ENCODE measurements at places on chromosomes 5 and 9.

DNA sequence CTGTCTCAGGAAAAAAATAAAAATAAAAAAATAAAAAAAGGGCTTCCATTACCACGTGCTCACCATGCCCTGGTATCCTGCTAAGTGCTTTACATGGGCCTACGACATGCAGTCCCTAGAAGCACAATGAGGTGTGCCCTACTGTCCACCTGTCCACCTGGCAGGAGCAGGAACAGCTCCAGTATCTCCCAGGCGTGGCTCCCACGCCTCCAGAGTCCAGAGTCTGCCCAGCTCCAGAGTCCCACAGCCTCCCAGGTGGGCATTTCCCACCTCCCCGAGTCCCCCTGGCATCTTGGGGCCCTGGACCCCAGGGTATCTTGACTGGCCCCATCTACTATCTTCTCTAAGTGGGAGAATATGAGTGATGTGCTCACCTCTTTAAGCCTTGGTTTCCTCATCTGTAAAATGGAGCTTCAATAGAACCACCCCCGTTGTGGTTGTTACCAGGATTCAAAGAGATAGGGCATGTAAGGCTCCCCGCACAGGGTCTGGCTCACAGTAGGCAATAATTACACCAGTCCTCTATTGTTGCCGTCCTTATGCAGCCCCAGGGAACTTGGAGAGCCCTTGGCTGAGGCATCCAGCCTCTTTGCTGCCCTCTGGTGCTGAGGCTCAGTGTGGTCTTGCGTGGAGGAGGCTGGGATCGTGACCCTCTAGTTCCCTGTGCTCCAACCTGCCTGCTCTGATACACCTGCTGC, 8.9 kb downstream of the CXCL14 start:
- no peak for DNase-seq

DNA sequence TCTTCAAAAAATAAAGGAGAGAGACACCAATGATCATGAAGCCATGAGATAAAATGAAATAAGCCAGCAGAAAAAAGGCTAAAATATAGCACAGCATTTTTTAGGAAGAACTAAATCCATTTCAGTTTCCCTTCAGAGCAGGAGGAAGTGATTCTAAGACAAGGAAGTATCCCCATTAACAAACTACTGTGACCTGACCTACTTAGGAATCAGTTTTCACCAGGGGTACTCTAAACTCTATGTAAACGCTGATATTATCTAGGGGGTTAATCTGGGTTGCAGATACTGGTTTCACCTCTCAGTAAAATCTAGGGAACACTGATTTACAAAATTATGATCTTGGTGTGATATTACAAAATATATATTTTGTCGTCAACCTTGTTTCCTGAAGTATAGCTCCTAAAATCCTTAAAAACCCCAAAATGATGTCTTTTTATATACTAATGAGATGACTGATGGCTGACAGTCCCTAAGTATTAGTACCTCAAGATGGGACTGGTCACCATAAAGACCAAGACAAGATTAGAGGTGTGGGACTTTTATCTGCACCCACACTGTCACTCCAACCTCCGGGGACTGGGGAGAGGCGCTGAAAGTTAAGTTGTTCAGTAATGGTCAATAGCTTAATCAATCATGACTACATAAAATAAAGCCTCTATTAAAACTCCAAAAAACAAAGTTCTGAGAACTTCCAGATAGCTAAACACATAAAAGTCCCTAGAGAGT, 2.9 kb upstream of the FNBP1 start:
- DNase-seq = no peak

DNA sequence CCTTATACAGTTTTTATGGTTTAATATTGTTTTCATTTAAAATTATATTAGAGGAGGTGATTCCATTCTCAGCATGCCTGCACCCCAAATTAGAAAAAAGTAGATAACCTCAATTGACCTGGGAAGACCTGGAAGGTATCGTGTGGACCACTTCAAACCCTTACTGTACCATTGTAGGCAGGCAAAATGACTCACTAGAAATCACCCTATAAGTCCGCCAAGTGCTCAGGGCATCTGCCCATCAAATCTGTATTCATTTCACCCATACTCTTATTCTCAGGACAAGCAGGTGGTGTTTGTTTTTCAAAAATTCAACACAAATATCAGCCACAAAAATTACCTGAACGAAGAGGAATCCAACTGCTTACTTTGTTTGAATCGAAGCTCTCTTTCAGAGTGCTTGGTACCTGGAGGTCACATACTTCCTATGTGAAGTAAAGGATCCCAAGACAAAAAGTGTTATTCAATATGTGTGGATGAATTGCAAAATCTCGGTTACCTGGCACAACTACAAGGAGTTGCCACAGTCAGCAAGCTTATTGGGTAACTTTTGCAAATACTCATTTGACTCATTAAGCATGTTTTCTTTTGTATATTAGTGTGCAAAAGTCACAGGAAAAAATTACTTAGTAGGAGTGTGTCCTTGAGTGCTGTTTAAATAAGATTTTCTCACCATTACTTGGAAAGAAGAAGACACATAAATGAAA, 216.2 kb downstream of the ENC1 start:
- DNase-seq = no peak

DNA sequence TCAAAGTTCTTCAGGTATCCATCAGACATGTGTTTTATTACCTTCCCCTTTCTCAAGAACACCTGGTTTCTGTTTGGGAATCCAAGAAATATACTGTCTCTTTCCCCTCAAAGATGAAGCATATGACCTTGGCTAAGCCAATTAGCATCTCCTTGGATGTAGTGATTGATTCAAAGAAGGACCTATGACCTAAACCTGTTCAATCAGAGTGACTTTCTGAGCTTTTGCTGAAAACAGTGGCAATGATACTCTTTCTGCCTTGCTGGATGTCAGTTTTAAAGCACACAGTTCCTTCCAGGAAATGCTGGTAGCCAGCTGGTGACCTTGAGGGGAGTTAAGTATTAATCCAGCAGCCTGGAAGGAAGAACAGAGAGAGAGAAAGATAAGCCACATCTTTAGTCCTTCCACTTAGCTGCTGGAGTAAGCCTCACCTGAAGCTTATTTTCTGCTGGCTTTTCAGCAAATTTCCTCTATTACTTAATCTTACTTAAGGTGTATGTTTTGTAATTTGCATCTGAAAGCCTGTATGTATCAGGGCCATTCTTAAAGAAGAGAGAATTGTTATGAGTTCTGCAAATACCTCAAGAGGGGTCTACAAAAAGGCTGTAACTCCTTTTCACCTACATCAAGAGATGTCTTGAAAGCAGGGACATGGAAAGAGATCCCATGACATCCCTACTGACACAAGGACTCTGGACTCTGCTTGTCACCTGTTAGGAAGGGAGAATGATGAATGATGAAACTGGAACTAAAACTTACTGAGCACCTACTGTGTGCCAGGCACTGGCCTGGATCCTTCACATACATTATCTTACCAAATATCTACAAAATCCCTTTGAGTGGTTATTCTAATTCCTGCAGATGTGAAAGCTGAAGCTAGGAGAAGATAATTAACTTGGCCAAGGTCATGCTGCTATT, 35.2 kb upstream of the PIK3R1 start:
- no peak for DNase-seq

DNA sequence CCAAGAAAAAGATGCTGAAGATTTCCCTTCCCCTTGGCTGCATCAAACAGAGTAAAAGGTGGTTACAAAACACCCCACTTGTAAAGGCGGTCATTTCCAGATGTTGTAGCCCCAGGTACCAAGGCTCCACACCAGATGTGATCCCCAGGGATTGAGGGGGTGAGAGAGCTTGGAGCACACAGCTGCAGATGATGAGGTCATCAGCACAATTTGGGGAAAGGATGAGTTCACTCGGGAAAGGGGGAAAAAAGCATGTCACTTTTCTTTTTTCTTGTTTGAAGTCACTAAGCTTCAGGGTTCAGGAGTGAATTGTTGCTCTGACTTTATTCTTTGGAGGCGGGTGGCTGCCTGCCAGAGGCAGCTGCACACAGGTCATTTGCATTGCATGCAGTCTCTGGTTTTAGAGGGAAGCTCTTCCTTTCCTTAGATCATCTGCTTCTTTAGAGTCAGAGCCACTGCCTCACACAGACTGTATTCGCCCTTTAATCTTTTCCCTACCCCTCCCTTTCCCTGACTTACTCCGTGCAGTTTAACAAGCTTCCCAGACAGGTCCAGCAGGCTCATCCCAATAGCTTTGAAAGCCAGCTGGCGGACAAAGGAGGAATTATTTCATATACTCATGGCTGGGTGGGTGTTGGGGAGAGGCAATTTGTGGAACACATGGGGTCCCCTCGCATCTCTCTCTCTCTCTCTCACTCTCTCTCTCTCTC, 409.3 kb upstream of the SLC24A2 start:
- no peak for DNase-seq

GRCh38 chr9:23088932-23089364, 642.3 kb downstream of the DMRTA1 start:
- DNase-seq = no peak

GRCh38 chr5:78720227-78720985, 71.8 kb upstream of the LHFPL2 start:
- no peak for DNase-seq

DNA sequence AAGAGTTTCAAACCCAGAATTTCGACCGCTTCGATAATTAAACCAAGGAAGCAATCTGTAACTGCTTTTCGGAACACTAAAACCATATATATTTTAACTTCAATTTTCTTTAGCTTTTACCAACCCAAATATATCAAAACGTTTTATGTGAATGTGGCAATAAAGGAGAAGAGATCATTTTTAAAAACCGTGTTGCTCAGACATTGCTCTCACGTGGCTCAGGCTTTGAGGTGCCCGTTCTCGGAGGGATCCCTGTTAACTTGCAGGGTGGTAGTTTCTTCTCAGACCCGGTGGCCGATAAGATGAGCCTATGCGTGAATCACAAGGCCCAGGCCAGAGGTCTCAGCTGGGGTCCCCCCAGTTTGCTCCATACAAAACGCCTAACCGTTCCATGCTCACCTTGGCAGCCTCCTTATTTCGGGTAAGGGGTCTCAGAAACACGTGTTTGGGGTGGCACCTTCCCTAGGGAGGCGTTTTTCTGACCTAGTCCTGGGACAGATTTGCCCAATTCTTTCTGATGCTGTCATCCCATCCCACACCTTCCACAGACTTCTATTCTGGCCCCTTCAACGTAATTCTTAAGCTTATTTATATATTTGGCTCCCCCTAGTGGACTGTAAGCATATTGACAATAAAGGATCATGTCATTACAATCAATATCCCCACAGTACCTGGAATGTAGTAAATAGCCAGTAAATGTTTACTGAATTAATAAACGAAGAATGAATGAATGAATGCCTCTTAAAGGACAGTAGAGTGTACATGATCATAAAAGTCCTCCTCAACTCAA, 48.1 kb downstream of the THBS4 start:
- DNase-seq = peak; percentile 43

DNA sequence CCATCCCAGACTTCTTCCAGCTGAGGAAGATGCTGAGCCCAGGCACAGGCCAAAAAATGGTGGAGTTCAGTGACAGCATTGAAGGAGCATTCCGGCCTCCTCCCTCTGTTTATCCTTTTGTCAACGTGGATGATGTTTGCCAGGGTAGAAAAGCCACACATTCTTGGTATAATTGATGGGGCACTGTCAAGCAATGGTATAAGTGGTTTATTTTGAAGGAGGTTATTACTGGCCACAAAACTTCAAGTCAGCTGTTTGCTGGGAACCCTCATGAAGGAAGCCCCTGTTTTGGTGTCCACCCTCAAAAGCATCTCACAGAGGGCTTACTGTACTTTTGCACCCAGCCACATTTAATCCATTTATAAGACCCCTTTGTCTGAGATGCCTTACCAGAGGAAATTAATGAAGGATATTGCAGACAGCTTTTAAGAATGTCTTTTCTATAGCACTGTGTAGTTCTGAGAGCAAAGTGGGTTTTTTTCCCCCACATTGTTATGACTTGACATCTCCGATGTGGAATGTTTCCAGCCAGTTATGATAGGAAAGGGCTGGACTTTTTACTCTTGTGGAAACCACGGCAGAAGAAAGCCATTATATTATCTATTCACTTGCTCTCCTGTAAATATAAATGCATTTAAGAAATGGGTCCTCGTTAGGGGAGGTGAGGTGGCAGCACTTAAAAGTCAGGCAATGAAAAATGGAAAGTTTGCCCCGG, 95.5 kb upstream of the SPATA31D4 start:
- no peak for DNase-seq

DNA sequence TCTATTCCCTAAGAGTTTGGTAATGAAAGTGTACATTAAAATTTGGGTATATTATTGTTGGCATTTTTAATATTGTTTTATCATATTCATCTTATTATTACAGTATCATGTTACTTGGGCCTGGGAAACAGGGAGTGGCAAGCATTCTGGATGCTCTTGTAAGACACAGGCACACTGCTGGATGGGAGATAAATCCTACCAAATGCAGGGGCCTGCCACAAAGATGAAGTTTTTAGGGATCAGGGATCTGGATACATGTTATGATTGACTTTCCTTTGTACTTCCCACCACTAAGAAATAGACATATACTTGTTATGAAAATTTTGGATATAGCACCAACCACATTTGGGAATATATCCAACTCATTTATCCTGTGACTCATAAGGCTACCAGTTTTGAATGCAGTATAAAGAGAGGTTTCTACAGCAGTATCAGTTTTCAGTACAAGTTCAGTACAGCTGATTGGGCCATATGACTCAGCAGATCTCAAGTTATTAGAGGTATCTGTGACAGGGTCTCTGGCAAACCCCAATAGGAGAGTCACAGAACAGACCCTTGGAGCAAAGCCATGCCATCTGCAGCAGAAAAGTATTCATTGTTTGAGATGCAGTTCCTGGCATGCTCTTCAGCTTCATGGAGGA, 360.1 kb downstream of the DMAC1 start:
- DNase-seq = no peak

DNA sequence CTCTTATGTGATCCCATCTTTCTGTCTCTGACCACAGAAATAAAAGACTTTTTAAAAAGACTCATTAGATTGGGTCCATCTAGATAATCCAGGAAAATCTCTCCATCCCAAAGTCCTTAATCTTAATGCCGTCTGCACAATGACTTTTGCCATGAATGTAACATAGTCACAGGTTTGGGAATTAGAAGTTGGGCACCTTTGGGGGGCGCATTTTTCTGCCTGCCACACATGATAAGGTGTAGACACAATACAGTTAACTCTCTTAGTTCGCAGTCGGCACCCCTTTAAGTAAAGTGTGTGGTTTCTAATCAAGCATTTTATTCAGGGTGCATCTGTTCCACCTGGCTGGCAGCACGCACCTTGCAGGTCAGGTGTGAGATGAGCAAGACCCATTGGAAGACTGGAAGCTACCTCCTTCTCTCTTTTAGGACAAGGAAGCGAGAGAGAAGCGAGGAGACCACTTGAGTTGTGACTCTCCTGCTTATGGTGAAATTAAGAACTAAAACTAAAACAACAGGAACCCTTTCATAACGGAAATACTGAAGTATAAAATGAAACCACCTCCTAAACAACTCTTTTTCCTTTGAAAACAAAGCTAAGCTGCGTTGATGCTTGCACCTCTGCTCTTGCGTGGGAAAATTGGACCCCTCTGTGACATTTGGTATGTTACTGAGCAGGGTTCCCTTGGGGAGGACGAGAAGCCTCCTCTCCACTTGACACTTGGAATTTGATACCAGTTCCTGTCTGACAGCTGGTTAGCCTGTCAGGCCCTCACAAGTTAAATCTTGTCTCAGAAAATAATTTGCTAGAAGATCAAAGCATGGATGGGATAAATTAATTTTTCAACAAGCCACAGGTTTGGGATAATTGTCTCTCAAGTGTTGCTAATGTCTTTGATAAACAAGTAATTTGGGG, 304.6 kb upstream of the DMRT1 start:
- DNase-seq = no peak

Measured in central memory CD4-positive, alpha-beta T cell (primary cell).